ENCODE measurements at places on chromosomes 6 and 20.

DNA sequence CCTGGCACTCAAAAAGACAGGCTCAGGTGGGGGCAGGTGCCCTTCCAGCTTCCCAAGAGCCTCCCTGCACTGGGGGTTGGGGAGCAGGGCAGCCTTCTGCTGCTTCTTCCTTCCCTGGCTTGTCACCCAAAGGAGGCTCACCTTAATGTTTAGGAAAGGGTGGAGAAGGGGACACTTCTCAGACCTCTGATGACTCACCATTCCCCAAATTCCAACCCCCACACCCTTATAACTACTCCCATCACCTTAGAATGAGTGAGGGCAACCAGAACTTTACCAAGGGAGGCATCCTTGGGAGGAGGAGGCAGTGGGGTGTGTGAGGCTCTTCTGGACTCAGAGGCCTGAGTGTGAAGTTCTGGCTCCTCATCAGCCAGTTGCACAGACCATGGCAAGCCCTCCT lies 15.2 kb upstream of the FOXP4 start:
- DNase-seq: no peak

DNA sequence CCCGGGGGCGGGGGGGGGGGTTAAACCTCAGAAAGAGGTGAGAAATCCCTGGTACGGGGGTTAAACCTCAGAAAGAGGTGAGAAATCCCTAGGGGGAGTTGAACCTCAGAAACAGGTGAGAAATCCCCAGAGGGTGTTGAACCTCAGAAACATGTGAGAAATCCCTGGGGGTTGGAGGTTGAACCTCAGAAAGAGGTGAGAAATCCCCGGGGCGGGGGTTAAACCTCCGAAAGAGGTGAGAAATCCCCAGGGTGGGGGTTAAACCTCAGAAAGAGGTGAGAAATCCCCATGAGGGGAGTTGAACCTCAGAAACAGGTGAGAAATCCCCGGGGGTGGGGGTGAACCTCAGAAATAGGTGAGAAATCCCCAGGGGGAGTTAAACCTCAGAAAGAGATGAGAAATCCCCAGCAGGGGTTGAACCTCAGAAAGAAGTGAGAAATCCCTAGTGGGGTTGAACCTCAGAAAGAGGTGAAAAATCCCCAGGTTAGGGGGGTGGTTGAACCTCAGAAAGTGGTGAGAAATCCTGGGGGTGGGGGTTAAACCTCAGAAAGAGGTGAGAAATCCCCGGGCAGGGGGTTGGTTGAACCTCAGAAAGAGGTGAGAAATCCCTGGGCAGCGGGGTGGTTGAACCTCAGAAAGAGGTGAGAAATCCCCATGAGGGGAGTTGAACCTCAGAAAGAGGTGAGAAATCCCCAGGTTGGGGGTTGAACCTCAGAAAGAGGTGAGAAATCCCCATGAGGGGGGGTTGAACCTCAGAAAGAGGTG lies 87.4 kb downstream of the PLG start:
- no peak for DNase-seq

GRCh38 chr6:77231438-77232305 lies 231.6 kb downstream of the HTR1B start:
- no peak for DNase-seq

DNA sequence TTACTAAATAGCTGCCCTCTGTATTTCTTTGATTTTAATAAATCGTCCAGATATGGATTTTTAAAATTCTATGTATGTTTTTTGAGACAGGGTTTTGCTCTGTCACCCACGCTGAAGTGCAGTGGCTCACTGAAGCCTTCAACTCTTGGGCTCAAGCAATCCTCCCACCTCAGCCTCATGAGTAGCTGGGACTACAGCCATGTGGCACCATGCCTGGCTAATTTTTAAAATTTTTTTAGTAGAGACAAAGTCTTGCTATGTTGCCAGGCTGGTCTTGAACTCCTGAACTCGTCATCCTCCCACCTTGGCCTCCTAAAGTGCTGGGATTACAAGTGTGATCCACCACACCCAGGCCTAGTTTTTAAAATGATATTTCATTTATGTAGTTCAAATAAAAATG lies 47.4 kb upstream of the DDR1 start:
- DNase-seq: no peak

DNA sequence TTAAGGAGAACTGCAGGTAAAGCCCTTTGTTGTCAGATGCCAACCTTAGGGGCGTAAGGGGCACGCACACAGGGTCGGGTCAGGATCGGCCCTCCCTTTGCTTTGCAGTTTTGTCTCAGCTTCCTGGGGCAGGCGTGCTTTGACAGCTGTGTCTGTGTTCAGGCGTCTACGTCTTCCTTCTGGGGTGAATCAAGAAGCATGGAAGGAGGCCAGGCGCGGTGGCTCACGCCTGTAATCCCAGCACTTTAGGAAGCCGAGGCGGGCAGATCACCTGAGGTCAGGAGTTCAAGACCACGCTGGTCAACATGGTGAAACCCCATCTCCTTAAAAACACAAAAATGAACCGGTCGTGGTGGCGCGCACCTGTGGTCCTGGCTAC lies 1.3 kb downstream of the ZGPAT start:
- DNase-seq: no peak

DNA sequence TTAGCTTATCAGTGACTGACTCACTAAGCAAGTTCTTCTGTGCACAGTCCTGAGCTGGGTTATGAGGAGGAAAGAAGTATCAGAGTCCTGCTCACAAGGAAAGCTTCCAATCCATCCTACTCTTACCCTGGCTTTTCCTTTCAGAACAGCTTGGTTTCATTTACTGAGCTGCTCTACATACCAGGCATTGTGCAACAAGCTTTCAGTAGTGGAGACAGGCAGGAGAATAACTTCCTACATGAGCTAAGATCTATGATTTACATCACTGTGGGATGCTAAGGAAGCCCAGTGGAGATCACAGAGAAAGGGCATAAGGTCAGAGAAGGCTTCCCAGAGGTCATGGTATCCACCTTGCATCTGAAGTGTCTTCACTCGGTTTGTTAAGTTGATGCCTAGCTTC lies 144.5 kb downstream of the MAP3K7 start:
- no peak for DNase-seq

DNA sequence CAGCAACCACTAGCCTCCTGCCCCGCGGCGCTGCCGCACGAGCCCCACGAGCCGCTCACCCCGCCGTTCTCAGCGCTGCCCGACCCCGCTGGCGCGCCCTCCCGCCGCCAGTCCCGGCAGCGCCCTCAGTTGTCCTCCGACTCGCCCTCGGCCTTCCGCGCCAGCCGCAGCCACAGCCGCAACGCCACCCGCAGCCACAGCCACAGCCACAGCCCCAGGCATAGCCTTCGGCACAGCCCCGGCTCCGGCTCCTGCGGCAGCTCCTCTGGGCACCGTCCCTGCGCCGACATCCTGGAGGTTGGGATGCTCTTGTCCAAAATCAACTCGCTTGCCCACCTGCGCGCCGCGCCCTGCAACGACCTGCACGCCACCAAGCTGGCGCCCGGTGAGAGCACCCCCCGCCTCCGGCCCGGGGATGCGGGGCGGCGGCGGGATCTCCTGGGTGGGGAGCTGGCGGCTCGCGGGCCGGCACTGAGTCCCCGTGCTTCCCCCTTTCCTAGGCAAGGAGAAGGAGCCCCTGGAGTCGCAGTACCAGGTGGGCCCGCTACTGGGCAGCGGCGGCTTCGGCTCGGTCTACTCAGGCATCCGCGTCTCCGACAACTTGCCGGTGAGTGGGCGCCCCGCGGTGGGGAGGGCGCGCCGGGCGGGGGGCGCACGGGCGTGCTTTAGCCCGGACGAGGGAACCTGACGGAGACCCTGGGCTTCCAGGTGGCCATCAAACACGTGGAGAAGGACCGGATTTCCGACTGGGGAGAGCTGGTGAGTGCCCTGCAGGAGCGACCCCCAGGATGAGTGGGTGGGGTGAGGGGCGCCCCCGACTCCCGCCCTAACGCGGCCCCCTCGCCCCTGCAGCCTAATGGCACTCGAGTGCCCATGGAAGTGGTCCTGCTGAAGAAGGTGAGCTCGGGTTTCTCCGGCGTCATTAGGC lies 585 bp downstream of the PIM1 start:
- peak; percentile 53 for DNase-seq

DNA sequence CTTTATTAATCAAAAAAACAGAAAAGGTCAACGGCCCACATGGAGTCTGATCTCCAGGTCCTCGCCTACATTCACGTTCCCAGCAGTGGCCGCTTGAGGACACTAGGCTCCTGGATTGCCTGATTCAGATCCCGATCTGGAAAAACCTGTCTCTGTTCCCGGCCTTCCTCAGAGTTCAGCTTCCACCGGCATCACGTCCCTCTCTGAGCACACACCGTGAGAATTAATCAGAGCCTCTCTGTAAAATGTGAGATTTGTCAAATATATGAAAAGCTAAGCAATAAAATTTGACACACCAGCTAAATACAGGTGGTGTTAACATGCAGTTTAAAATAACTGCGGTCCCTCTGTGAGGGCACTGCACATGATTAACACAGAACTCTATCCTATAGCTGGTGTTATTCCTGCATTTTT lies 122.8 kb upstream of the COL21A1 start:
- DNase-seq: no peak

DNA sequence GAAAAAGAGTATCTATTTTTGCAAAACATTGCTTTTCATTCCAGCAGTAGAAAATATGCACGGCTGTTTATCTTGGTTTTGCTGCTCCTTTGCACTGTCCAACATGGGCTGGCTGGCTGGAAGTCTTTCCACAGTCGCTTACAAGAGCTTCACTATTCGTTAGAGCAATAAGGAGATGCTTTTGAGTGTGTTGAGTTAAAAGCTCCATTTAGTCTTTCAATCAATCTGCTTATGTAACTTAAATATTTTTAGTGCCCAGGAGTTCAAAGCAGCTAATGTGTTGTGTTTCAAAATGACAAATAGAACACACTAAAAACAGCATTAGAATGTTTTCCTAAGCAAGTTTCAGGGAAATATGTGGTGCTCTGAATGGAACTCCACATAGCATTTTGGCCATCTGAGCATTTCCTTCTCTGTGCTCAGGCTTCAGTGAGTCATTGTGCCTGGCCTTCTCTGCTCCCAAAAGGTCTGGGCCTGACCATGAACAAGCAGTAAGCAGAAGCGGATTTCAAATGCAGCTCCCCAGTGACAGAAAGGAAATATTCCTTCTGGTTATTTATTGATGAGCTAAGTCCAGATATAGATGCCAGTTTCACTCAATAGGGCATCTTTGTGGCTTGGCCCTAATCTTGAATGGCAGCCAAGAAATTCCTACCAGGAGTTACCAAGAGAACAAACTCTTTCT lies 580.3 kb downstream of the TENT5A start:
- no peak for DNase-seq

GRCh38 chr6:170185175-170185978 lies 105.5 kb downstream of the DLL1 start:
- DNase-seq: no peak

DNA sequence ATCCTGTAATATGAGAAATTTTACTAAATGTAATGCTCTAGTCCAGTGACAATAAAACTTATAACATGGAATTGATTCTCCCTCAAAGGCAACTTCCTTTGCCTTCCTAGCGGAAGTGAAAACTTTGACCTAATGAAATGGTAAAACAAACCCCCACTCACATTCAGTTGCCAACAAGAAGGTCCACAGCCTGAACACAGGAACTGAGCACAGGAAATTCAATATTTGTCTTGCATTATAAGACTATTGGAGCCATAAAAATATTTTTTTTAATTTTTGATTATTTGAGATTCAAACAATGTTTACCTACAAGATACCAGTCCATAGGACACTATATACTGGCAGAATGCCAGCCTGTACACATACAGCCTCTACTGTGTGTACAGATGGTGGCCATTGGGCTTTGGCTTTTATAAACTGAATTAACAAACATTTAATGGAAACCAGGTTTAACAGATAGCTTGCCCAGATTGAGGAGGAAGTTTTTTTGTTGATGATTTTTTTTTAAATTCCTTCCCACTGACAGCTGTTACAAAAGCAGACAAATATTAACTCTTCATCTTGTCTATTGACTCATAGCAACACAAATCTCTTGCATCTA lies 481.5 kb upstream of the JAG1 start:
- no peak for DNase-seq

- DNase-seq: no peak
Observed at GRCh38 chr20:59378396-59378795, 78.0 kb downstream of the EDN3 start.

GRCh38 chr20:20198011-20198410 lies 145.7 kb downstream of the CFAP61 start:
- no peak for DNase-seq

GRCh38 chr20:17969884-17970409 lies 1.1 kb downstream of the MGME1 start:
- DNase-seq: peak; percentile 13

Measured in activated naive CD4-positive, alpha-beta T cell treated with anti-CD3 and anti-CD28 coated beads, Interleukin-2, amount 50 U/mL, for 72 hours (primary cell).